ENCODE measurements at places on chromosomes 16 and 17.
A peak's percentile ranks its signal among the peaks of the same experiment; 100 is the strongest.

- no peak for DNase-seq
Measured at GRCh38 chr17:54007855-54008254, 185.1 kb downstream of the KIF2B start.

DNA sequence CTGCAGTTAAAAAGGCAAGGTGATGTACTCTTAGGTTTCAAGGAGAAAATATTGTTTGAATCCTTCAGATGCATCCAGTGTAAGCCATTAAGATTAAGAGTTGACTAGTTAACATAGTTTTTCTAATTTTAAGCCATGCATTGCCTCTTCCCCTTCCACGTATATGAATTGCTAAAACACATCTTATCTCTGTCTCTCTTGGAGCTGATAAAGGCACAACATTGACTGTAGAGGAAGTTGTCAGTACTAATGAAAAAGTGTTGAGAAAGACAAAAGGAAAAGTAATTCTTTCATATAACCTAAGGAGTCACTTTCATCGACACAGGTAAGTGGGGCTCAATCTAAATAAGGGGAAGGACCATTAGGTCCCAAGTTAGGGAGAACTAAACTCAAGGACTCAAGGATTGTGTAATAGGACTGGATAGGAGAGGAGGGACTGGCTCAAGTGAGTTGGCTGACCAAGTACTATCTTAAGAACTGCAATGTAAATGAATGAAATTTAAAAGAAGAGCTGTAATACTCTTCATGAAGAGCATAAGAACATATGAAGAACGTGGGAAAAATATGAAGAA lies 55.6 kb downstream of the GRB7 start:
- DNase-seq = no peak

- no peak for DNase-seq
Measured at GRCh38 chr17:42171831-42172230, 9.1 kb downstream of the KCNH4 start.

GRCh38 chr16:85164838-85165516 lies 52.7 kb upstream of the CIBAR2 start:
- no peak for DNase-seq

DNA sequence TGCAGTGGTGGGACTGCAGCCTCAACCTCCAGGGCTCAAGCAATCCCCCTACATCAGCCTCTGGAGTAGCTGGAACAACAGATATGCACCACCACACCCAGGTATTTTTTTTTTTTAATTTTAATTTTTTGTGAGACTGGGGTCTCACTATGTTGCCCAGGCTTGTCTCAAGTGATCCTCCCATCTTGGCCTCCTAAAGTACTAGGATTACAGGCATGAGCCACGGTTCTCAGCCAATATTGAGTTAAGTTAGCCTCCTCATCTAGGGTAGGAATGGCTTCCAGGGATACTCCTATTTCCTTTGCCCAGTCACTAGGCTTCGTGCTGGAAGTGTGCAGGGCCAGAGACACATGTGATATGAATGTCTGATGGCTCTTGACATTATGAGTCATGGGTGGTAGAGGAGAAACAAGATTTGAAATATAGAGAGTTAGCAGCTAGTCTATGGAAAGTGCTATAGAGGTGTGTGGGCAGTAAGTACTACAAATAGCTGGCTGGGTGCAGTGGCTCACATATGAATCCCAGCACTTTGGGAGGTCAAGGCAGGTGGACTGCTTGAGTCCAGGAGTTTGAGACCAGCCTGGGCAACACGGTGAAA lies 8.0 kb upstream of the HES7 start:
- no peak for DNase-seq

- DNase-seq = peak; percentile 53
Measured at GRCh38 chr16:1308036-1308976, 1.1 kb upstream of the UBE2I start.

DNA sequence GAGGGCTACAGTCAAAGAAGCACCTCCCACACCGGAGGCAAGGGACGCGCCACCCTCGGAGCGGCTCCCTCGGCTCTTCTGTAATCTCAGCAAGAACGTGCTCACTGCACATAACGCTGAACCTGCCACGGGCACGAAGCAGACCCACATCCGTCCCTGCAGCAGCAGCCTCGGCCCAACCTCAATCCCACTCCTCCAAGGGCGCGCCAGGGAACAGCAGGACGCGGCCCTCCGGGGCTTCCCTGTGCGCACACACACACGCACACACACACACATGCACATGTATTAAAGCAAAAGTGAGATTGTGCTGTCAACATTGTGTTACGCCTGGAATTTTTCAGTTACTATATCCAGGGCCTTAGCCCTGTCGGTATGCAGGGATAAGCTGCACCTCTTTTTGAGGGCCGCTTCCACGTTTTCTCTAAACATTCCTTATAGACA lies 54.0 kb downstream of the TBC1D16 start:
- DNase-seq = no peak

- peak; percentile 83 for DNase-seq
Measured at GRCh38 chr17:37489197-37490001, at the start of gene DUSP14. TSS of gene DUSP14 (plus strand) at chr17:37489891. CDS start at chr17:37512273, 22,382 bp downstream.

GRCh38 chr16:85926370-85926769 lies 27.4 kb downstream of the IRF8 start:
- no peak for DNase-seq

DNA sequence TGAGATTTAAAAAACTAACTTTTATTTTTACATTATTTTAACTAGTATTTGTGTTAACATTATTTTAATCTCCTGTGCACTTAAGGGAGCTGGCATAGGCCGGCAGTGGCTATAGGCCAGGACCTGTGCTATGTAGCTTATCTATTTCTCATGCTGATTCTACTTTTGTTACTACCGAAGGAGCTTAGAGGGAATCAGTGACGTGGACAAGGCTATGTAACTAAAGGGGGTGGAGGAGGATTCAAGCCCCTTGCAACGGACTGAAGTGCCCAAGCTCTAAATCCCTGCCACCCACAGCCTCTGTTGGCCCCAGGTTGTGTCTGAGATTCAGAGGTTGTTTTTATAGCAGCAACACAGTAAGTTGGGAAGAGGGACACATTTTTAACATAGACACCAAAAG lies 356.4 kb downstream of the WWOX start:
- DNase-seq = no peak

- no peak for DNase-seq
Measured at GRCh38 chr16:22052980-22053379, 39.4 kb upstream of the VWA3A start.

DNA sequence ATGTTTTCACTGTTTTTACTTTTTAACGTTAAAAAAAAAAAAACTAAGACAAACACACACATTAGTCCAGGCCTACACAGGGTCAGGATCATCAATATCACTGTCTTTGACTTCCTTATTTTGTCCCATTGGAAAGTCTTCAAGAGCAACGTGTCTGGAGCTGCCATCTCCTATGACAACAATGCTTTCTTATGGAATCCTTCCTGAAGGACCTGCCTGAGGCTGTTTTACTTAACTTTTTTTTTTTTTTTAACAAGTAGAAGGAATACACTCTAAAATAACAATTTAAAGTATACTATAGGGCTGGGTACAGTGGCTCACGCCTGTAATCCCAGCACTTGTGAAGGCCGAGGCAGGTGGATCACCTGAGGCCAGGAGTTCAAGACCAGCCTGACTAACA lies 71.8 kb upstream of the BCAR1 start:
- DNase-seq = no peak

GRCh38 chr17:1640329-1641064 lies 5.0 kb downstream of the SCARF1 start:
- no peak for DNase-seq

- DNase-seq = peak; percentile 36
Measured at GRCh38 chr16:4496305-4496704, 20.1 kb downstream of the HMOX2 start.

DNA sequence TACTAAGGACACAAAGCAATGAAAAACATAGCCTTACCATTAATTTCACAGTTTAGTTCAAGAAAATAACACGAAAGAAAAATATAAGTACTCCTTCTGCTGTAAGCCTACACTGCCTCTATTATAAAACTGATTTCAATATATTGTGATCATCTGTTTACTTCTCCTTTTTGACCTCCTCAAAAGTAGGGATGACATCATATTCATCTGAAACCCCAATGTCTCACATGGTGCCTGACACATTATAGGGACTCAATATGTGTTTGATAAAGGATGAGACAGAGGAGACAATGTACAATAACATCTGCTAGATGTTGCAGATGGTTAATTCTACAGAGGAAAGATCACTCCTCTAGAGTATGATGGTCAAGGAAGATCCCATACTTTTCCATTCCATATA lies 118.4 kb upstream of the NOG start:
- no peak for DNase-seq

DNA sequence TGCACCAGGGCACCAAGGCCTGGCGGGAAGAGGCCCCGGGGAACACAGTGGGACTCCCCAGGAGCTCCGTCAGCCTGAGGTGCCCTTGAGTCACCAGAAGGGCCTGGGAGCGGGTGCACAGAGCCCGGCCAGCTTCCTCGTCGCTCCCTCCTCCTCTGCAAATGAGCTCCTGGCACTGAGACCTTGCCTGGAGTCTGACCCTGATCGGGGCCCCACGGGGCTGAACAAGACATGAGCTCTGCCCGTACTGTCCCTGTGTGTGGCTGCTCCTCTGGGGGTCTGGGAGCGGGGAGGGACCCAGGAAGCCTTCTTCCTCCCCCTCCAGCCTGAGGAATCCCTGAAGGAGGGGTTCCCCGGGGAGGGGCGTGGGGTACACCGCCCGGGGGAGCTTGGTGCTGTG lies 36.4 kb upstream of the SSTR5 start:
- no peak for DNase-seq

DNA sequence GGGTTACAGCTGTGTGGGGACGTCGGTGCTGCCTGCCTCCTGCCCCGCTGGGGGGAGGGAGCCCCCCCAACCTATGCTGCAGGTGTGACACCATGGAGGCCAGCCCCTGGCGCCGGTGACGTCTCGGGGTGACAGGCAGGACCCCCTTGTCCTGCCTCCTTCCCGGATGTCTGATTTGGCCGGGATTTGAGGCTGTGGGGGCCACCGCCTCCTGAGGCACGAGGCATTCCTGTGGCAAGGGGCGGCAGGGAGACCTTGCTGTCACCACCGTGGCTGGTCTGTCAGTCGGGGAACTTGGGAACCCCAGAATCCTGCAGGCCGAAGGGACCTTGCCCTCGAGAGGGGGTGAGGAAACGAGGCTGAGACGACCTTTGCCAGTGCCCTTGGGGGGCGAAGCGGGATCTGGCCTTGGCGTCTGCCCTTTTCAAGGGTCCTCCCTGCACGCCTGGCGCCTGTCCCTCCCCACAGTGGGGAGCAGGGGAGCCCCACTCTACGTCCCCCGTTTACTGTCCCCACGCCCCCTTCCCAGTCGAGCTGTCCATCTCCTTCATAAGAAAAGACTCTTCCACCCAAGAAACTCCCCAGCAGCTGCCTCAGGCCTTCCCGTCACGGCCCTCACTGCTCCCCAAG lies 74.4 kb downstream of the METRNL start:
- no peak for DNase-seq

DNA sequence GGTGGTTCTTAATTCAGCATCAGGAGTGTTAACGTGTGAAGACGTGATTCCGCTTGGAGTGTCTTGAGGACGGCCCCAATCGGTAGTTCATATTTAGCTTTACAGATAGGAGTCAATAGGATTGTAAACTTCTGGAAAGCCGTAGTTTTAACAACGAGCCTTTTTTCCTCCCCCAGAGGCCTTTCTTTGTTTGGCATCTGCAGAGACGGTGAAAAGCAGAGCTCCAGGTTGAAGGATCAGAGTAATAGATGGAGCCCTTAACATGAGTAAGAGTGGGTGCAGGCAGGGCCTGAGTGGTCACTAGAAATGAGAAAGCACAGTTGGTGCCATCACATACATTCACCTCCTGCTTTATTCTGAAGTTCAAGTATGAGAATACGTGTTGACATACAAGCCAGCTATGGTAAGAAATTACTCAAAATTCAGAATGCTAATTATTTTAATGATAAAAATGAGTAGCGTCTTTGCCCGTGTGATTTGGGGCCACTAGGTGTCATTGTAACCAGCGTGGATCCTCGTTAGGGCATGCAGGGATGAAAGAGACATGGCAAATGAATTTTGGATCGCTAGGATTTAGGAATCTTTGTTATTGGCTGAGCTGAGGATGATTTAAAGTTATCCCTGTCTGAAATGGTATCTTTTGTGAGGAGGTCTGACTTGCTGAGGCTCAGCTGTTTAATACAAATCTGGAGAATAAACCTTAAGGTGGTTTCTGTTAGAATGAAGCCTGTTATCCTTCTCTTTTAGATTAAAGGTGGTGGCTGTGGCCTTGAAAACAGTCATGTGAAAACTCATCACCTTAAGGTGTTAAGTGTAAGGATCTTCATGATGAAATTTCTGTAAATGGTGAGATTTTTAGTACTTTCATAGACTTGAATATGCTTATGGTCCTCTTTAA lies 18.6 kb downstream of the PRCD start:
- peak; percentile 38 for DNase-seq

DNA sequence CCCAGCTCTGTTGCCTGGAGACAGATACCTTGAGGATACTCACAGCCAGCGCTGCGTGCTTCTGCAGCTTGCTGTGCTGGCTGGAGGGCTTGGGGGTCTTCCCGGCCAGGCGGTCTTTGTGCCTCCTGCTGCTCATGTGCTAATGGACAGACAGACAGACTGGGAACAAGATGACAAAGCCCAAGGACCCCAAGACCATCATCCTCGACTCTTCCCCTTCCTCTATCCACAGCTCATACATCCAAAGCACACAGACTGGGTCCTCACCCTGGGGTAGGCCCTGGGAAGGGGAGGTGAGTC lies 7.7 kb downstream of the NKIRAS2 start:
- DNase-seq = no peak

DNA sequence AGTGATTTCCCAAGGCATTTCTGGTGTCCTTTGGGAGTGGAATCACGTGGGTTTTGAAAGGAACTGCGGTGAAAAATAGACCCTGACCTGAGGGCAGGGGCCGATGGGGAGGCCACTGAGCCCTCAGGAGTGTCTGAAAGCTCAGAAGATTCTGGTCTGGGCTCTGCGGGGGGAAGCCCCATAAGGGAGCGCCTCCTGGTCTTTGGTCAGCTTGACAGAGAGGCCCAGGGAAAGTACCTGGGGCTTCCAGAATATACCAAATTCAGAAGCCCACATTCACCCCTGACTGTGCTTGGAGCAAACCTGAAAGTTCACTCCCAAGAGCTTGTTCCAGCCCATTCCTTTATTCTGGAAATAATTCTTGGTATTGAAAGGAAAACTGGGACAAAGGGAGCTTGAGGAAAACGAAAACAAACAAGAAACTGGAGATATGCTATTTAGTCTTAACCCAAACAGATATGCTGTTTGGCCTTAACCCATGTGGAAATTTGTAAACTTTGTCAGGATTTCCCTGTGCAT lies 23.2 kb upstream of the NAGLU start:
- DNase-seq = no peak

- no peak for DNase-seq
Measured at GRCh38 chr16:68860978-68861892, 17.9 kb downstream of the TANGO6 start.

DNA sequence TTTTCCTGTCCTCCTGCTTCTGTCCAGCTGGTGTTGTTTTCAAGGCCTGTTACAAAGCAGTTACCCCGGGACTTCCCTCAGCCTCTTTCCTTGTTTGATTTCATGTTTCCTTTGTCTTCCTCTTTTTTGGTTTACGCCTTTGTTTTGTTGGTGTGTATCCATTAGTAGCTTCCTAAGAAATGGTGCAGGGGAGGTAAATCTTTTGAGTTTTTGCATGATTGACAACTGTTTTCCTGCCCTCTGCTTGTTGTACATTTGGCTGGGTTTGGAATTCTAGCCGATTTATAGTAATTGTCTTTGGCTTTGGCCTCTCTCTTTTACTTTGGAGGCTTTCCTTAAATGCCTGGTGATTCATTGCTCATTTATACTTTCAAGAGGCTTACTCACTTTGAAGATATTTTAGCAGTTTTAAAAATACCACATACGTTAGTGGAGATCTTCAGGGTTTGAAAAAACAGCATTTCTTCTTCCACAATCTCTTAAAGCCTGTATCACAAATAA lies 32.8 kb downstream of the DNAH2 start:
- DNase-seq = no peak

GRCh38 chr17:8855477-8856204 lies 11.8 kb downstream of the PIK3R6 start:
- no peak for DNase-seq

Measured in A549 (cell line).